Stimulated activated CD8-positive, alpha-beta memory T cell treated with anti-CD3 and anti-CD28 coated beads, Interleukin-4, amount 100 ng/mL, for 4 hours (primary cell): ENCODE measurements at places on chromosomes 12 and 14.

DNA sequence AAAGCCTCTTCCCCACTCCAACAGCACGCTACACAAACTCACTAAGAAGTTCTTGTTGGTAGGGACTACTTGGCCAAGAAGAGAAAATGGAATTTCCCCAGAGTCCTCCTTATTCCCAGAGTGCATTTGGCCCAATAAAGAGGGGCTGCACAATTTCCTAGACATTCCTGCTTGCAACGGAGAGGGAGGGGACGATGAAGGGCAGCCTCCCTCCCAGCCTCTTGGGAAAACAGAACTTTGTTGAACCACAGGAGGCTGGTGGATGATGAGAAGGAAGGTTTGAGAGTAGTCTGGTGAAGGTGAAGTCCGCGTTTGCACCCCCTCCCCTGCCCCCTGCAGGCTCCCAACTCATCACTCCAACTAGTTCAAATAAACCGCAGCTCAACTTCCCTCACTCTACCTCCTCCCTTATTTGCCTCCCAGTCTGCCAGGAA, 19.1 kb upstream of the TBX3 start:
- no peak for DNase-seq

GRCh38 chr12:47781479-47782371, 8.7 kb downstream of the SLC48A1 start:
- no peak for DNase-seq

- no peak for DNase-seq
Observed at GRCh38 chr14:71610149-71610548, 322.1 kb upstream of the RGS6 start.

- DNase-seq = no peak
Observed at GRCh38 chr14:33629792-33630191, 321.1 kb downstream of the EGLN3 start.

- DNase-seq = no peak
Observed at GRCh38 chr12:65681226-65681625, 143.1 kb upstream of the HMGA2 start.

GRCh38 chr14:23071921-23072539, 14.7 kb upstream of the CDH24 start:
- no peak for DNase-seq

DNA sequence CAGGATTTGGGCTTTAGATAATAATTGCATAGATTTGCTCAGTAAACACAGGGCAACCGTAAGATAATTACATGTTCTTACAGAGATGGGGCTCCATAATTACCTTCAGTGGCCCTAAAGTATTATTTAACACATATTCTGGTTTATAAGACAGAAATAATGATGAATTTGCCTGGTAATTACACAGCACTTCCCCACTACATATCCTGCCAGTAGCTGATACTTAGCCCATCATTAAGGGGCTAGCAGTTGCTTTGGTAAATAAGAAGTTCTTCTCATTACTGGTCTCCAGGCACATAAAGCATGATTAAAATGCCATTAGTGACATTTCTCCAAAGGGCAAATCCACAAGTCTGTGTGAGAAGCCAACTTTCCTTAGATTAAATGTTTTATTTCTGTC, 158.7 kb downstream of the NUAK1 start:
- no peak for DNase-seq

DNA sequence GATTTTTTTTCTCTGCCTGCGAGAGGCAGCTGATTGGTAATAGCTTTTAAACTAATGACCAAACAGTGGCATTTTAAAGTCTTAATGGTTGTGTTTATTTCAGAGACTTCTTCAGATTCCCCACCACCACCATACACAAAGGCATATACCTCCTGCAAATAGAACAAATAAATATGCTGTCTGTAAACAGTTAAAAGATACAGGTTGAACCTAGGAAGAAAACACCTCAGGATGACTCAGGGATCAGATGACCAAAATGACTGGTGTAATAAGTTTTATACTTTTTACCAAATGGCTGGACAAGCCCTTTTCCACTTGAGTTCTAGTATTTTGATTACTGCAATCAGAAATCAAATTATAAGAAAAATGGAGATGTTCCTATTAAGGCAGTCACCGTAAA, 364.1 kb downstream of the PAWR start:
- DNase-seq = no peak
